ENCODE measurements at places on chromosomes 6 and 20.
A peak's percentile ranks its signal among the peaks of the same experiment; 100 is the strongest.

GRCh38 chr6:26250698-26251044 lies 114.3 kb upstream of the BTN3A2 start:
- no peak for DNase-seq

DNA sequence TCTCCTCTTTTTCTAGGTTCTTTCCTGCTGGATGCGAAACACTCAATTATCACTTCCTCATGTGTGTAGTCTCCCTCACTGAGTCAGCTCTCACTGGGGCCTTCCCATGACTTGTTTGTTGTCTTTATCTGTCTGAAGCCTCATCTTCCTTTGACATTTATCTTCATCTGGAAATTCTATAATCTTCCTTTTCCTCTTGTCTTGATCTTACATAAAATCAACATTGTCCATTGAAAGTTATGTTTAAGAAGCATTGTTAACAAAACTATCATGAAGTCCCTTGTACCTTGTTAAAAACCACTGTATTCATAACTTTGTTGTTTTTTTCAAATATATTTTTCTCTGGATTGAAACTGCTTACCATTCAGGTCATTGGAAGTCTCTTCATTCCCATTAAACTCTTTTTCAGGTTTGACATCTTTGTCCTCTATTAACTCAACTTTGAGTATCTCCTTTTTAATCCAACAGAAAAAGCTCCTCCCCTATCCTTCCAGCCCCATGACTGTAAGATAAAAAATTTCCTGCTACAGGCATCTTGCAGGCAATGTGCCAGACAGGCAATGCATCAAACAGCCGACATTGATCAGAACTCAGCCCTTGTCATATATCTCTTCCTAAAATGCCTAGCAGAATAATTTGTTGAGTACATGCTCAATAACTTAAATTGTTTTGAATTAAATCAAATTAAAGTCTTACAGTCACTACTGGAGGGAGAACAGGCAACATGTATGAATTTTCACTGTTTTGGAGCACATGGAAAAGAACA lies 34.8 kb downstream of the MYLIP start:
- no peak for DNase-seq

DNA sequence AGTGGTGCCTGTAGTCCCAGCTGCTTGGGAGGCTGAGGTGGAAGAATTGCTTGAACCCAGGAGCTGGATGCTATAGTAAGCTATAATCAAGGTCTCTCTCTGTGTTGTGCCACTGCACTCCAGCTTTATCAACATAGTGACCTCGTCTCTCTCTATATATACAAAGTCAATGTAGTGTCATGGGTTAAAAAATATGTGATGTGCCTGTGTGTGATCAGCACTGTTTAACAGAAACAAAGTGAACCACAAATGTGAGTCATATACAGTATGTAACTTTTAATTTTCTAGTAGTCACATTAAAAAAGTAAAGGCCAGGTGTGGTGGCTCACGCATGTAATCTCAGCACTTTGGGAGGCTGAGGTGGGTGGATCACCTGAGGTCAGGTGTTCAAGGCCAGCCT lies 85.3 kb upstream of the RNF24 start:
- no peak for DNase-seq

DNA sequence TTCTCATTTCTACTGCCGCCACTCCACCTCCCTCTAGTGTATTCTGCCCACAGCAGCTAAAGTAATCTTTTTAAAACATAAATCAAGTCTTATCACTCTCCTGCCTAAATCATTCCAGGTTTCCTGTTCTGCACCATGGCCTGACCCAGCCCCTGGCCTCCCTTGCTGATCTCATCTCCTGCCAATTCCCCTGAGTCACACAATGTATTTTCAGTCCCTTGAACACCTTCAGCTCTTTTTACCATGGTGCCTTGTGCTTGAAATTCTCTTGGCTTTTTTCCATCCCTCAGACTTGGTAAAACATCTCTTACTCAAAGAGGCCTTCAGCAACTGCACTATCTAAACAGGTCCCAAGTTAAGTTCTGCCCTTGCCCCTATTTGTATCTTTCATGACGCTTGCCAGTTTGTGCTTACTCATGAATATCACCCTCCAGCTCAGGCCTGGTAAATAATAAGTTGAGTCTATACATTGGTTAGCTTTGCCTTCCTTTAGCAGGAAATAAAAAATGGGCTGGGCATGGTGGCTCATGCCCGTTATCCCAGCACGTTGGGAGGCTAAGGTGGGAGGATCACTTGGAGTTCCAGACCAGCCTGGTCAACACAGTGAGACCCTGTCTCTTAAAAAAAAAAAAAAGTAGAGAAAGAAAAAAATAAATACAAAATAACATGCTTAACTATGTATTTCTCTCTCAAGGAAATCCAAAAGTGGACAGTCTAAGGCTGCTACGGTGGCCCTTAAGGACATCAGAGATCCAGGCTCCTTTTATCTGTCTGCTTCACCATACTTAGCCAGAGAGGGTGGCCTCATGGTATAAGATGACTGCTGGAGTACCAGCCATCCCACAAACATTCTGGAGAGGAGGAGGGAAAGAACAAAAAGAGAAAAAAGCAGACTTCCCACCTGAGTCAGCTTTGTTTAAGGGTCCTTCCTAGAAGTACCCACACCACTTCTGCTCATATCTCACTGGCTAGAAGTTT lies 62.2 kb downstream of the ARFGEF2 start:
- no peak for DNase-seq

GRCh38 chr6:71259888-71260604 lies 28.6 kb upstream of the OGFRL1 start:
- DNase-seq = no peak

GRCh38 chr6:111204305-111204704 lies 117.0 kb downstream of the SLC16A10 start:
- DNase-seq = no peak

DNA sequence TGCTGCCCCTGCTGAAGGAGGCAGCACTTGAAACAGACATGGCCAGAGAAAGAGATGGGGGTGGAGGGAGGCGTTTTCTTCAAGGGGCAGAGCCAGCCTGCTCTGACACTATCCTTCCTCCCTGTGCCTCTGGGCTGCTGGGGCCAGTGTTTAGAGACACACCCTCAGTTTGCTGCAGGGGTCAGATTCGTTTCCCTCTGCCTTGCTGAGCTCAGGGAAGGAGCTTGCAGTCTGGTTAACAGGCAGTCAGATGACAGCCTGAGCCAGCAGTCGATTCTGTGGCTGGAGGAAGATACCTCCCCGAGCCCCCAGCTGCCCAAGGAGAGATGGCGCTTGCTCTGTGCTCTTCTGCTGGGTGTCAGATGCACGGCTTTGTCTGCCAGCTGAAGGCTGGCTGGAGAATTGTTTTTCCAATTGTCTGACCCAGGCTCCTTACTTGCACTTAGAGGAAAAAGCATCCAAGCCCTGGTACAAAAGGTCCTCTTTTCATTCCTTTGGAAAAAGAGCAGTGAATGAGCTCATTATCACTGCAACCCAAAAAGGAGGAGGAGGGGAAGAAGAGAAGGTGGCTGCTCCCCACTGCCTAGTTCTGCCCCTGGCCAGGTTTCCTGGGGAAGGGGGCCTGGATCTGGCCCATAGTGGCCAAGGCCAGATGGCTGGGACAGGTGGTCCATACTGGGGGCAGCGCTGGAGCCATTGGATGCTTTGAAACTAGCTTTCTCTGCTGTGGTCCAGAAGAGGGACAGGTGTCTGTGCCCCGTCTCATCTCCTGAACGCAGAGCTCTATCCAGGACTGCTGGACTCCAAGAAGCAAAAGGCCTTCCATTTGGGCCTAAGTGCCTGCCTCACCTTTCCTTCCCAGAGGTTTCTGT lies 88.2 kb downstream of the TCP11 start:
- DNase-seq = no peak

- DNase-seq = no peak
Measured at GRCh38 chr20:6683021-6683977, 84.2 kb upstream of the BMP2 start.

DNA sequence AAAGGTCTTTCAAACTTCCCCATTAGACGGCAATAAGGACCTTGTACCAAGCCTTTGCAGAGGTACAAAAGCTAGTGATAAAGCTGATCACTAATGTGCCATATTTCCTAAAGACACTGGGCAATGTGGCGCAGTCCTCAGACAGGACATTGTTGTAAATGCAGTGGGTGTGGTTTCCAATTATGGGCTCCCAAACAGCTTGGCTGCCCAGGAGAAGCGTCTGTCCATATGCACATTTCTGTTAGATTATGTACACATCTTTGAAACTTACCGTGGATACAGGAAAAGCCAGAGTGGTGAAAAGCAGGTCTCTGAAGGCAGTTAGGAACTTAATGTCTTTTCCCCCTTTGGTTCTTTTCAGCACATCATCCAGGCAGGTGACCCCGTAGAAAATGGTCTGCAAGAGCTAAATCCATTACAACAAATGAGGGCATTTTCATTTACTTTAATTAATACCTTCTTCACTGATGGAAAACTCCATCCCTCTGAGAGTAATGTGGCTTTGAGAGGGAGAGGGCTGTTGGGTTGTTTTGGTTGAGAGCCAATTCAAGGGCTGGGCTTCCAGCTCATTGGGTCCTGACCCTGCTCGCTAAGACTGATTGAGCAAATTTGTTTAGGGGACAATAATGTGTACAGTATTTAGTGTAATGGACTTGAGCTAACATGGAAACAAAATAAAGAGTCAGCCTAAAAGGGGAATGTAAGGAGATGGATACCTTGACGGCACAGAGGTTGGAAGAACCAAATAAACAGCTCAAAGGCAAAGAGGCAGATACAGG lies 10.4 kb downstream of the ADTRP start:
- DNase-seq = no peak

GRCh38 chr6:3764516-3765335 lies 13.2 kb upstream of the PXDC1 start:
- DNase-seq = no peak

GRCh38 chr20:48332555-48332954 lies 495.2 kb downstream of the PREX1 start:
- DNase-seq = no peak

- no peak for DNase-seq
Measured at GRCh38 chr20:51953731-51954340, 151.5 kb upstream of the SALL4 start.

DNA sequence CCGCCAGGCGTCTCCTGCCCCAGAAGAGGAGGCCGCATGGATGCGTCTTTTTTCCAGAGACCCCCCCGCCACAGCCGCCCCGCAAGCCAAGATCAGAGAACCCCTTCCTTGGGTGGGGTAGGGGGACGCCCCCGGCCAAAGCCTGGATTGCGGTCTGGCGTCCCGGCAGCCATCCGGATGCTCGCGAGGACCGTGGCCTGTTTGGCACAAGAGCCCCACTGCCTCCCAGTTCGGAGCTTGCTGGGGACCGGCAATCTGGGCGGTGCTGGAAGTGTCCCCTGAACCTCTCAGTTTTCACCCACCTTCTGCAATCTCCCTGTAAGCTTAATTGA lies 924 bp downstream of the FAM162B start:
- DNase-seq = no peak

- DNase-seq = no peak
Measured at GRCh38 chr6:159935065-159935464, 33.8 kb upstream of the IGF2R start.

GRCh38 chr6:152669895-152670294 lies 27.8 kb upstream of the MYCT1 start:
- DNase-seq = no peak

DNA sequence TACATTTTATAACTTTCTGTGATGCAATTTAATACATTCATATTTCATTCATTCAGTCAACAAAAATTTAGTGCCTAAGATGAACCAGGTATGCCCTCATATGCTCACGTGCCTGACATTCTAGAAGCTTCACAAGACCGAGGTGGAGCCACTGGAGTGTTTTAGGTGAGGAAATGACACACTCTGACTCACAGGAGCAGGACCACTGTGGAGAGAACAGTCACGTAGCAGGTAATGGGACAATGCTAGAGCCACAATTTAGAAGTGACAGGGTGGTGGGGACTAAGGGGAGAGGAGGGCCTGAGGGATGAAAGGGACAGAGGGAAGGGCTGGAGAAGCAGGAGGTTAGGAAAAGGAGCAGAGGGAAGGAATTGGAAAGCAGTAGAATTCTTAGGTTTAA lies 17.6 kb upstream of the HLA-A start:
- no peak for DNase-seq

- no peak for DNase-seq
Measured at GRCh38 chr20:37622728-37623127, 71.1 kb upstream of the CTNNBL1 start.

DNA sequence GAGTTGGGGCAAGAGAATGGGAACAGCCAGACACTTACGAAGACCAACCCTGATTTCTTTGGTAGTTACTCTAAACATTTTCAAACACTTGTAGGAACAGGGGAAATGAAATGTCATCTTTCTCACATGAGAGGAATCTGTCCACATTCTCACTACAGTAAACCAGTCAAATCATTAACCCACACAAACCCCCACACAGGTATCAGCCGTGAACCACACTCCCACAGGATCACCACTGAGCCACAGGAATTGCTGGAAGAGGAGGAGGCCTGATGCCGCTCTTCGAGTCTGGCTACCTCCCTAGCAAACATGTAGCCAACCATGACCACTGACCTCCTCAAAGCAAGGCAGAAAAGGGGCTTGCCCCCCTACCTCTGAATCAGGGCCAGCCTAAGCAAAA lies 6.9 kb upstream of the RSPO3 start:
- no peak for DNase-seq

GRCh38 chr6:16723826-16724225 lies 37.4 kb downstream of the ATXN1 start:
- no peak for DNase-seq

DNA sequence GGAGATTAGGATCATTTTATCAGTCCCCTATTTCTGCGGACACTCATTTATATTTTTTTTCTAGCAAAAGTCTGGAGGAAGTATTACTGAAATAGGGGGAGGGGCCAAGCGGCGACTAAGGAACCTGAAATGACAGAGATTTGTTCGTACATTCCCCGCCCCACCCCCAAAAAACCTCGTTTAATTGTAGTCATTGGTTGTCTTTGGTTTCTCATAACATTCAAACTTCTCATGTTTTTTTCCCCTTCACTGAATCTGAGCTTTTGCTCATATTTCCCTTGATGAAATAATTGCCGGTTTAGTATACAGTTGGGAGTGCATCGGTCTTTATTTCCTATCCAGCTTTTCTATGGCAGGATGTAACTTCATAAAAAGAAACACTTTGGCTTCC lies 768 bp upstream of the FYN start:
- peak; percentile 58 for DNase-seq

DNA sequence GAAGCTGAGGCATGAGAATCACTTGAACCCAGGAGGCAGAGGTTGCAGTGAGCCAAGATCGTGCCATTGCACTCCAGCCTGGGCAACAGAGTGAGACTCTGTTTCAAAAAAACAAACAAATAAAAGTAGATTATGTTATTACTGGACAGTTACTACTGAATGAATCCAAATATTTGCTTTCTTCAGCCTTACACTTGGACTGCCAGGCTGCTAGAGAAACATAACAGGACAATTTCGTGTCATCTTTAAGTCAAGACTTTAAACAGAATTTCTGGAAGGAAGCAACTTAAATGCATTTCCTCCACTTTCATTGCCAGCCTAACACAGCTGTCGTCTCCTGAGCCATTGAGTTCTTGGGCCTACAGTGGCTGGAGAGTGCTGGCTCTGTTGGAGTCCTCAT lies 42.0 kb upstream of the PRIM2 start:
- DNase-seq = no peak

DNA sequence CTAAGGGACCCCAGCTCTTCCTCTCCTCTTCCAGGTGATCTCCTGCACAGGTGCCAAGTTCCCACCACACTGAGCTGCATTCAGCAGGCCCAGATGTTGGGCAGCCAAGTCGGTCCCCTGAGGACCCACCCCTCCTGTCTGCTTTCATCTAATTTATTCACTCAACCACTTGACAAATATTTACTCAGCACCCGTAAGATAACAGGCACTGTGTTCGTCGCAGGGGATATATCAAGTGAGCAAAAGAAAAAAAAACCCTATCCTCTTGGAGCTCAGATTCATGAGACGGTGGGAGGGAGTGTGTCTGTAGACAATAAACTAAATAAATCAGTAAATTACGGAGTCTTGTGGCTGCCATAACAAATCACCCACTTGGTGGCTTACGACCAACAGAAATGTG lies 143.6 kb downstream of the MRPL14 start:
- no peak for DNase-seq

All from stimulated activated CD8-positive, alpha-beta memory T cell treated with anti-CD3 and anti-CD28 coated beads, Interleukin-2, amount 100 ng/mL, for 48 hours (primary cell).